ENCODE measurements at places on chromosomes 3 and 15.

- no peaks in the 10 kb centered on the region for H3K27me3 ChIP-seq
- H3K4me3 ChIP-seq, result no peak overlapping the region
- no peaks in the 10 kb centered on the region for H3K4me1 ChIP-seq
- H3K27ac ChIP-seq, result no peak overlapping the region
Measured at GRCh38 chr3:89622063-89622700, 514.8 kb downstream of the EPHA3 start.

DNA sequence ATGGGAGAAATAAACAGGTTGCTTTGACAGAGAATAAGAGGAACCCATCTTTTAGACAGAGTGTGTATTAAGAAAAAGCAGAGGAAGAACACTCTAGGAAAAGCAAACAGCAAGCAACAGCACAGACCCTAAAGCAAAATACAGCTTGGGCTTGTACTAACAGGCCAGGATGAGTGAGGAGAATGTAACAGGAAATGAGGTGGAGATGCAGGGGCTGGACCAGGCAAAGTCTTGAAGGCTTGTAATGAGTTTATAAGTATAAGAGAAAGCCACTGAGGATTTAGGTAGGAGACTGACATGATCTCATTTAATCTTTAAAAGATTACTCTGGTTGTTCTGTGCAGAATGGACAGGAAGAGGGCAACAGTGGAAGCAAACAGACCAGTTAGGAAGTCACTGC, 4.9 kb downstream of the UBR1 start:
- peak overlapping the region; percentile 30 for H3K27ac ChIP-seq
- no peak for DNase-seq
- H3K4me1 ChIP-seq, result peaks cover 55% of the 10 kb centered on the region

- no peak overlapping the region for H3K27ac ChIP-seq
- H3K4me1 ChIP-seq, result no peaks in the 10 kb centered on the region
- DNase-seq, result no peak
- peaks cover 61% of the 10 kb centered on the region for H3K27me3 ChIP-seq
Measured at GRCh38 chr3:132405188-132405587, 12.1 kb upstream of the DNAJC13 start.

DNA sequence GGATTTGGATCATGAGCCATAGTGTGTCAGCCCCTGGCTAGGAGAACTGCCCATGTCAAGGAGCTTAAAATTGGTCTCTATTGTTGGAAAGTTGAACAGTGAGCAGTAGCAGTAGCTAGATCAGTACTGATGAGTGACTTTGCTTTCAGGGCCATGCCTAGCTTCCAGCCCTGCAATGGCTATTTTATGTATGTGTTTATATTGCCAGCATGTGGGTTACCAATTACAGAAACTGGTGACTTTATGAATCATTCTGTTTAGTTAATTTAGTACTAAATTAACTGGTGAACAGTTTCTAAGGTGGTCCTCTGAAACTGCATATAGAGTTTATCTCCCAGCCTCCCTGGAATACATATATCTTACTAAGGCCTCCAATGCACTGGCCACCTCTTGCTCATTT, 908.1 kb upstream of the ALCAM start:
- DNase-seq, result no peak
- H3K27ac ChIP-seq, result no peak overlapping the region
- H3K4me3 ChIP-seq, result no peak overlapping the region
- no peaks in the 10 kb centered on the region for H3K36me3 ChIP-seq
- no peaks in the 10 kb centered on the region for H3K27me3 ChIP-seq

- DNase-seq, result no peak
- H3K4me1 ChIP-seq, result peaks cover 8% of the 10 kb centered on the region
- no peak overlapping the region for H3K4me3 ChIP-seq
- H3K36me3 ChIP-seq, result no peaks in the 10 kb centered on the region
- H3K27ac ChIP-seq, result no peak overlapping the region
Measured at GRCh38 chr3:3107181-3107580, 3.0 kb downstream of the IL5RA start.

GRCh38 chr3:147420353-147421183, 11.4 kb downstream of the ZIC1 start:
- H3K27me3 ChIP-seq, result peaks cover 72% of the 10 kb centered on the region
- no peaks in the 10 kb centered on the region for H3K4me1 ChIP-seq
- no peak for DNase-seq
- no peak overlapping the region for H3K4me3 ChIP-seq
- no peak overlapping the region for H3K27ac ChIP-seq
- peaks cover 3% of the 10 kb centered on the region for H3K36me3 ChIP-seq

DNA sequence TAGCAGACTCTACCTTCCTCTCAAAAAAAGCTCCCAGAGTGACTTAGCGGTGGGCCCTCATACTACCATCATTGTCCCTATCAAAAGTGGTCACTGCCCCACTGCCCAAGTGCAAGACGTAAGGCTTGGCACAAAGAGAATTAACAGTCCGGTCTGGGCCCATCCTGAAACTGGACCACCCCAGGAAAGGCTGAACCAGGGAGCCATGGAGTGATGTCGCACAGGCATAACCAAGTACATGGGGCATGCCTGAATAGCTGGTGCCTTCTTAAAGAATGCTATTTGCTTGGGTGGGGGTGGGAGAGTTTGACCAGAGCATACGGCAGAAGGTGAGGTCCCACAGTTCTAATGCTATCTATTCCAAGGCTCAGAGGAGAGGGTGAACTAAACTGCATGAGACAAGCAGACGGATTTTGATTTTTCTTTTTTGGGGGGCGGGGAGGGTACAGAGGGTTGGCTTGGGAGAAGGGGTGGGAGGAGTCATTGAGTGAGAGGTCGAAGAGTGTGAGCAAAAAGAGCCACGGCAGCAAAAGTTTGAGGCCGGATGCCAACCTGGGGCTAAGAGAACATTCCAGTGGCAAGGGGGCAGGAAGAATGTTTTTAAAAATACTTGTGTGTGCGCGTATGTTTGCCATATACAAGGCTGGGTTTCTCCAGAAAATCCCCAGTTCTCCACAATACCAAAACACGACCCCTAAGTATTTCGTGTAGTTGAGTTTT, 50.2 kb downstream of the FAM174B start:
- peaks cover 5% of the 10 kb centered on the region for H3K27me3 ChIP-seq
- peaks cover 6% of the 10 kb centered on the region for H3K4me1 ChIP-seq
- H3K36me3 ChIP-seq, result no peaks in the 10 kb centered on the region
- no peak overlapping the region for H3K4me3 ChIP-seq

DNA sequence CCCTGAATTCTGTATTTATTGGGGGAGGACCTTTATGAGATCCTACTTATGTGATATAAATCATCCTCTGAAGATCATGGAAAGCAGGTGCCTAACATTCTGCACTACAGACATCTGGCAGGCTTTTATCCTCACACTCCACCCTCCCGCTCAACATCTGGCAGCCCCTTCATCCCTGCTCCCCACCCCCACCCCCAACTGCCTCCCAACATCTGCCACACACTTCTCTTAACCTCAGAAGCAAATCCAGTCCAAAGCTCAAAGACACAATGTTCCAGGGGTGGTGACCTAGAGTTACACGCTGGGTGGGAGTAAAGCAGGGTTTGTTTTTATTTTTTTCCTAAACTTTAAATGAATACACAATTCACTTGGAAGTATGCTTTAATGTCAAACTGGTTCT, 184.5 kb upstream of the ATP11B start:
- H3K4me1 ChIP-seq, result no peaks in the 10 kb centered on the region
- no peaks in the 10 kb centered on the region for H3K36me3 ChIP-seq
- DNase-seq, result no peak

GRCh38 chr15:69435985-69436384, 16.6 kb upstream of the RPLP1 start:
- H3K27me3 ChIP-seq, result no peaks in the 10 kb centered on the region
- peaks cover 8% of the 10 kb centered on the region for H3K4me1 ChIP-seq
- H3K4me3 ChIP-seq, result no peak overlapping the region
- DNase-seq, result no peak

- no peak overlapping the region for H3K4me3 ChIP-seq
- H3K27me3 ChIP-seq, result no peaks in the 10 kb centered on the region
- no peak overlapping the region for H3K27ac ChIP-seq
- H3K36me3 ChIP-seq, result peaks cover 88% of the 10 kb centered on the region
Measured at GRCh38 chr3:194439881-194440550, 41.0 kb upstream of the GP5 start.

DNA sequence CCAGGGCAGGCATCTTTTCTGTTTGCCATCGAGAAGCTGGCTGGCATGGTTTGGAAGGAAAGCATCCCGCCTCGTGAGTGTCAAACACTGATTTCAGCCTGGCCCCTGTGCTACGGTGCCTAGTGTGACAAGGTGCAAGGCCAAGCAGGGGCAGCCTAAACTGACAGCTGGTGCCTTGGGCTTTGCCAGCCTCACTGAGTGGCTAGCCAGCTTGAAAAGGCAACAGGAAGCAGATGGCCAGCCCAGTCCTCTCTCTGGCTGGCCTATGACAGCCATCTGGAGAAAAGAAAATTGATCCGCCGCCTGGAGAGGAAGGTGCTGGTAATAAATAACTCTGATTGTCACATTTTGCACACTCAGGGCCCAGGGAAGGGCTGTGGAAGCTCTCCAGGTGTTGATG, 52.2 kb downstream of the C3orf85 start:
- no peaks in the 10 kb centered on the region for H3K36me3 ChIP-seq
- H3K4me3 ChIP-seq, result no peak overlapping the region
- DNase-seq, result no peak
- no peaks in the 10 kb centered on the region for H3K4me1 ChIP-seq

- H3K4me3 ChIP-seq, result no peak overlapping the region
- DNase-seq, result no peak
- H3K27ac ChIP-seq, result peak overlapping the region; percentile 46
- H3K36me3 ChIP-seq, result peaks cover 55% of the 10 kb centered on the region
- H3K27me3 ChIP-seq, result no peaks in the 10 kb centered on the region
- H3K4me1 ChIP-seq, result peaks cover 84% of the 10 kb centered on the region
Measured at GRCh38 chr15:31349233-31350141, 22.9 kb downstream of the KLF13 start.

GRCh38 chr3:57068437-57069089, 8.1 kb downstream of the SPATA12 start:
- peaks cover 20% of the 10 kb centered on the region for H3K27me3 ChIP-seq
- H3K4me3 ChIP-seq, result no peak overlapping the region
- H3K27ac ChIP-seq, result no peak overlapping the region
- no peak for DNase-seq

DNA sequence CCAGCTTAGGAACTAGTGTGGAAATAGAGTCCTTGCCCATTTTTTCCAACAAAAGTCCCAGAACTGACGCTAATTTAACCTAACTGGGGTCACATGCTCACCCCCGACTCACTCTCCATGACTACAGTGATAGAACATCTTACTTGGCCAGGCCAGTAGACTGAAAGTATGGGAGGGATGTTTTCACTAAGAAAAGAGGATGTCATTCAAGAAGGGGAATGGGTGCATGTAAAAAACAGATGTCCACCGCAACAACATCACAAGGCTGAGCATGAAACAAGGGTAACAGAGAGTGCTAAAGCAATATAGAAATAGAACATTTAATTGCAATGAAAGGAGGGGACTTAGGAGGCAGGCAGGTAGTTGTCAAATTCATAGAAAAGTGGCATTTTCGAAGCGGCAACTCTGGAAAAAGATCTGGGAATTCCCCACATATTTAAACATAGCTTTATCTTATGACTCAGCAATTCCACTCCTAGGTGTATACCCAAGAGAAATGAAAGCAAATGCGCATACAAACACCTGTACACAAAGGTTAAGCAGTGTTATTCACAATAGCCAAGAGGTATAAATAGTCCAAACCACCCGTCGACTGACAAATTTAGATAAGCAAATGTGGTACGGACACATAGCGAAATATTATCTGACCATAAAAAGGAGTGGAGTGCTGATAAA, 41.1 kb upstream of the UBE2E2 start:
- DNase-seq, result no peak
- H3K4me3 ChIP-seq, result no peak overlapping the region
- no peaks in the 10 kb centered on the region for H3K4me1 ChIP-seq
- H3K27me3 ChIP-seq, result no peaks in the 10 kb centered on the region
- no peak overlapping the region for H3K27ac ChIP-seq

DNA sequence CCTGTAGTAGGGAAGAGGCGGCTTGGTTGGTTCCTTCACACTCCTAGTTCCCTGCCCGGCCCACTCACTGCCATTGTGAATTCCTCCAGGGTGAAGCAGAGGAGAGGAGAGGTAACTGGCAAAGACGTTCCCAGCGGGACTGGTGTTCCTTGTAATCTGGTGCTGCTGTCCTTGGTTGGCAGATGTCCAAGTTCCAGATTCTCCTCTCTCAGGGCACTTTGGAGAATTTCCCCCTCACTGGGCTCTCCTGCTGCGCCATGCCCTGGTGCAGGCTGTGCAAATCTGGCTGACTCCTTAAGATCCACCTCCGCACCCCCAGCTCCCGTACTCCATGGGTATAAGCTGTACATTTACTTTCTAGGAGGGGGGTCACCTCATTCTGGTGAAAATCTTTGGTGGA, 37.3 kb downstream of the THSD4 start:
- no peaks in the 10 kb centered on the region for H3K4me1 ChIP-seq
- H3K27me3 ChIP-seq, result no peaks in the 10 kb centered on the region
- H3K36me3 ChIP-seq, result no peaks in the 10 kb centered on the region
- no peak overlapping the region for H3K4me3 ChIP-seq

- H3K4me3 ChIP-seq, result no peak overlapping the region
- peaks cover 27% of the 10 kb centered on the region for H3K27me3 ChIP-seq
- H3K4me1 ChIP-seq, result peaks cover 15% of the 10 kb centered on the region
- no peak overlapping the region for H3K27ac ChIP-seq
Measured at GRCh38 chr15:69731581-69731980, 279.0 kb downstream of the RPLP1 start.

DNA sequence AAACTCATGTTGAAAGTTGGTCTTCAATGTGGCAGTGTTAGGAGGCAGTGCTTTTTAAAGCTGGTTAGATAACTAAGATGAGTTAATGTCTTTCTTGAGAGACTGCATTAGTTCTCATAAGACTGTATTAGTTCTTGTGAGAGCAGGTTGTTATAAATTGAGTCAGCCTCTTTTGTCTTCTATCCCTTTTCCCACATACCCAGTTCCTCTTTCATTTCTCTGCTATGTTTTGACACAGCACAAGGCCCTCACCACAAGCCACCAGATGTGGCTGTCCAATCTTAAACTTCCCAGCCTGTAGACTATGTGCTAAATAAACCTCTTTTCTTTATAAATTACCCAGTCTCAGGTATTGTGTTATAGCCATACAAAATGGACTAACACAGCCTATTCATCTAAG, 94.6 kb upstream of the SNTN start:
- H3K27ac ChIP-seq, result no peak overlapping the region
- no peaks in the 10 kb centered on the region for H3K4me1 ChIP-seq
- H3K36me3 ChIP-seq, result no peaks in the 10 kb centered on the region
- no peak overlapping the region for H3K4me3 ChIP-seq
- no peak for DNase-seq
- H3K27me3 ChIP-seq, result no peaks in the 10 kb centered on the region

GRCh38 chr3:17810759-17811158, 68.3 kb upstream of the TBC1D5 start:
- DNase-seq, result no peak
- H3K4me1 ChIP-seq, result peaks cover 9% of the 10 kb centered on the region
- H3K27ac ChIP-seq, result no peak overlapping the region
- H3K4me3 ChIP-seq, result no peak overlapping the region
- H3K36me3 ChIP-seq, result no peaks in the 10 kb centered on the region

GRCh38 chr3:61299343-61300005, 48.2 kb upstream of the FHIT start:
- DNase-seq, result no peak
- H3K4me3 ChIP-seq, result no peak overlapping the region
- peaks cover 2% of the 10 kb centered on the region for H3K27me3 ChIP-seq
- H3K4me1 ChIP-seq, result no peaks in the 10 kb centered on the region
- H3K27ac ChIP-seq, result no peak overlapping the region
